ENCODE measurements at places on chromosomes 13 and 19. TPM values are rescaled to one million over a fixed set of nuclear protein-coding genes. Genes with fewer than 3 reads are reported as not detected.

Gene SWSAP1
- 0.45 TPM for total RNA-seq

GRCh38 chr13:110413016-110413675 is 106.1 kb downstream of the COL4A2 start:
- no peak for DNase-seq

Gene HOMER3
- 68.7 TPM for total RNA-seq

Gene ICAM5
- 1.2 TPM for total RNA-seq

Gene TMEM161A
- 9.3 TPM for total RNA-seq

DNA sequence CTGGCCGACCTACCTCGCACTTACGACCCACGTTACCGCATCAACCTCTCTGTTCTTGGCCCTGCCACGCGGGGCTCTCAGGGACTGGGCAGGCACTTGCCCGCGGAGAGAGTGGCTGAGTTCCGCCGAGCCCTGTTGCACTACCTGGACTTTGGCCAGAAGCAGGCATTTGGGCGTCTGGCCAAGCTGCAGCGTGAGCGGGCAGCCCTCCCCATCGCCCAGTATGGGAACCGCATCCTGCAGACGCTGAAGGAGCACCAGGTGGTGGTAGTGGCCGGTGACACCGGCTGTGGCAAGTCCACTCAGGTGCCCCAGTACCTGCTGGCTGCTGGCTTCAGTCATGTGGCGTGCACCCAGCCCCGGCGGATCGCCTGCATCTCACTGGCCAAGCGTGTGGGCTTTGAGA is 4.2 kb downstream of the DHX34 start:
- no peak for DNase-seq

Gene ICAM4
- 0.27 TPM for total RNA-seq

DNA sequence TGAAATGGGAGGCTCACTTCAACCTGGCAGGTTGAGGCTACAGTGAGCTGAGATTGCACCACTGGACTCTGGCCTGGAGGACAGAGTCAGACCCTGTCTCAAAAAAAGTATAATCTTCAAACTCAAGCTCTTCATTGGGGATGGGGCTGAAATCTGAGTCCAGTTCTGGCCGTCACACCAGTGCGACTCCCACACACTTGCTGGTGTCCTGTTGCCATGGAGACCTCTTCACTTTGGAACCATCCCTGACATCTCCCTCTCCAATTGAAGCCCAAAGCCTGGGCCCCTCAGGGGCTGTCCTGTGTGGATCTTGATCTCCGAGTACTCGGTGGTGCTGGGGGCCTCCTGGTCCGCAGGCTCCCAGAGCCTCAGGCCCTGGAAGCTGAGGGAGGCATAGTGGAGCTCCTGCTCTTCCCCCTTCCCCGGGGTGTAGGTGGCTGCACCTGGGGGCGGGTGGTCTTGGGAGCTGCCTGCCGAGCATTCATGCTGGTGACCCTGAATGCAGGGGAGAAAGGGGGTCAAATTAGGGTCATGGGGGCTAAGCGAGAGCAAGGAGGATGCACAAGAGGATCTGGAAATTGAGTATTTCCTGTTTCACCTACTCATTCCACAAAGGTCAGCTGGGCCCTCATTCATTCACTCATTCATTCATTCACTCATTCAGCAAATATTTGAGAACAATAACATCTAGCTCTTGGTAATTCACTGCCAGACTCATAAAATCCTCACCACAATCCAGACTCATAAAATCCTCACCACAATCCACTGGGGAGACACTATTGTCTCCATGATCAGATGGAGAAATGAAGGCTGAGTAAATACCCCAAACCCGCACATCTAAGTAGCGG is 11.0 kb downstream of the SIGLEC11 start:
- DNase-seq = no peak

GRCh38 chr13:113272031-113272430 is 25.0 kb upstream of the LAMP1 start:
- DNase-seq = no peak

GRCh38 chr13:24065176-24065575 is 95.3 kb upstream of the SPATA13 start:
- DNase-seq = no peak

- peak; percentile 14 for DNase-seq
These were observed 25.1 kb downstream of the AP1M1 start for GRCh38 chr19:16222806-16223205.

DNA sequence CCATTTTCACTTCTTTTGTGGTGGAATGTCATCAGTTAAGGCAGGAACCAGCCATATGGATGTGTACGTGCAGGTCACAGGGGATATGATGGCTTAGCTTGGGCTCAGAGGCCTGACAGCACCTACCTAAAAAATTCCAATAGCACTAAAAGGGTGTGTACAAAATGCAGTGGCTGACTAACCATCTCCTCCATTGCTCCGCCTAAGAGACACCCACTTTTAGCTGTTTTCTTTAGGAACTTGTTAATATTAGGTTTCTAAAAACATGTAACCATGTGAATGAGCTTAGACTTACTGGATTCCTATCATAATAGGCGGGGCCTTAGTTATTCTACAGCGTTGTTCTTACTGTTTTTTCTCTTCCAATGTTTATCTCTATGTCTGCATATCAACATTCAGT is 25.8 kb downstream of the GP6 start:
- DNase-seq = no peak

Gene KIR2DL4
- total RNA-seq = not detected

- no peak for DNase-seq
These were observed 1254.8 kb downstream of the SLITRK5 start for GRCh38 chr13:88925954-88926353.

Gene MEF2B
- total RNA-seq = 0.27 TPM

DNA sequence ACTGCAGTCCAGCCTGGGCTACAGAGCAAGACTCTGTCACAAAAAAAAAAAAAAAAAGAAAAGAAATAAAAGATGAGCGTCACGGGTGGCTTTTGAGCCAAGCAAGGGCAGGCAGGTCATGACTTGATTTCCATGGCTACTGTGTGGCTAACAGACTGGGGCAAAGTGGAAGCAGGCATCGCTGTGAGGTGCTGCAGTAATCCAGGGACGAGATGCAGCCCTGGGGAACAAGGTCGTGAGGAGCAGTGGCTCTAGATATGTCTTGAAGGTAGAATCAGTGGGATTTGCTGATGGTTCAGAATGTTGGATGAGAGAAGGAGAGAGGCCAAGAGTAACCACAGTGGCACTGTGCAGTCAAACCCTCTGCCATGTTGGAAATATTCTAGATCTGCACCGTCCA is 14.2 kb downstream of the HAS1 start:
- DNase-seq = no peak

Gene C1QTNF9
- total RNA-seq = not detected

- DNase-seq = no peak
These were observed 2.3 kb downstream of the COMP start for GRCh38 chr19:18788529-18789421.

GRCh38 chr19:8034178-8034525 is 18.4 kb upstream of the CCL25 start:
- no peak for DNase-seq

- DNase-seq = no peak
These were observed 128.3 kb downstream of the LMO7 start for GRCh38 chr13:75764251-75764925.

DNA sequence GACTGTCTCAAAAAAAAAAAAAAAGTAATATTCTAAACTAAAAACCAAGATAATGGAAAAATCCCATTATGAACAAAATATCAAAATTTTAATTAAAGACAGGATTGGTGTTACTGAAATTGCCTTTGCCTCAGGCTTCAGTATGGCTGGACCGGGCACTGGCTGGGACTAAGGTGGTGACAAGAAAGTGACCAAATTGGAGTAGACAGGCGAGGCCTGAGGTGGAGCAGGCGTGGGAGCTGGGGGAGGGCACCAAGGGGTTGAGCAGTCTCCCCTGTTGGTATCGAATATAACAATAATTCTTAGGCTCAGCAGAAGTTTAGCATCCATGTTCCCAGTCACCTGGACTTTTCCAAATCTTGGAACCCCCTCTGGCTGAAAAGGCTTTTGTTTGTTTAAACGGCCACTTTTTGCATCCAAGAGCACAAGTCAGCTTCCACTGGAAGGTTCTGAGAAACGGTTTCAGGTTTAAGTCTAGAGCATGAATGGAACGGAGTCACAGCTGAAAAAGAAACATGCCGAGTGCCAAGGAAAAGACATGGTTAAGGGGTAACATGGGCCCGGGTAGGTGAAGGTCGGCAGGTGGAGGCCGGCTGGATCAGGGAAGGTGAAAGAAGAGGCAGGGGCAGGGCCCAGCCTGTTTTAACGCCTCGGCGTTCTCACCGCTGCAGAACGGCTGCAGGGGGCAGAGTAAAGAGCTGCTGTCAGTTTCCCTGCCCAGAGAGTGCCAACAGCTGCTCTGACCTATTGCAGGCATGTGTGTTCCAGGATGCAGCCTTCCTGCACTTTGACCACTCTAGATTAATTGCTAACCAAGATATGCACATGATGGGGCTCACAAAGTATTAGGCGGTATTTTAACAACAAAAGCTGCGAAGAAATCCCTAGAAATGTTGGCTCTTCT is 104.4 kb downstream of the TM9SF2 start:
- DNase-seq = no peak

Gene ATP7B
- 1.3 TPM for total RNA-seq

GRCh38 chr13:32537580-32538142 is 934 bp downstream of the N4BP2L2 start:
- peak; percentile 26 for DNase-seq

Data from fibroblast of the aortic adventitia (primary cell).